ENCODE measurements at places on chromosomes 12 and 14. TPM values are rescaled to one million over a fixed set of nuclear protein-coding genes. Genes with fewer than 3 reads are reported as not detected.

DNA sequence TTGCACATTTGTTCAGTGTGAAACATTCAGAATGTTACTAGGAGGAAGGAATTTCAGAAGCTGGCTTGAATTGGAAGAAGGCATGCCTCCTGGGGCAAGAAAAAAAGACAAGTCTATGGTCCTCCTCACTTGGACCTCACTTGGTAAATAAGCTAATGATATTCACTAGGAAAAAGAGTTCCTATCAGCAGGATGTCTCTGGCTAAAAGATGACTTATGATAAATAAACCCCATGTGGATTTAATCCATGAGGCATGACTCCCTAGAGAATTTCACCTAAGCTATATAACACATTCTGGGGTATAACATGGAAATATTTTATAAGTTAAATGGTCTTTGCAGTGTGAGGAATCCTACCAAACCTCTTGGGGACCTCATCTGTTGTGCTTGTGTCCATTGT lies 199.9 kb downstream of the LRIG3 start:
- DNase-seq: no peak

GRCh38 chr14:74525361-74525851 lies 31.8 kb downstream of the ISCA2 start:
- no peak for DNase-seq

DNA sequence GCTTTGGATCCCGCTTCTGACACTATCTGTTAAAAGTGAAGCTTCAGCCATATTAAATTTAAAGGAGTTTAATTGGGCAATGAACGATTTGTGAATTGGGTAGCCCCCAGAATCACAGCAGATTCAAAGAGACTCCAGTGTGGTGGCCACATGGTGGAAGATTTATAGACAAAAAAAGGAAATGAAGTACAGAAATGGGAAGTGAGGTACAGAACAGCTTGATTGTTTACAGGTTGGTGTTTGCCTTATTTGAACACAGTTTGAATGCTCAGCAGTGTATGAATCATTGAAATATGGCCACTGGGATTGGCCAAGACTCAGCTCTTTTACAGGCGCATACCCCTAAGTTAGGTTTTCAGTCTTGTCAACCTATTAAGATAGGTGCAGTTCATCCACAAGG lies 21.9 kb downstream of the CCDC91 start:
- no peak for DNase-seq

GRCh38 chr12:80400571-80400991 lies 43.5 kb upstream of the PTPRQ start:
- no peak for DNase-seq

RIMBP2 gene
- total RNA-seq: 3.2 TPM

TRAF3 gene
- 31.0 TPM for total RNA-seq

STXBP6 gene
- 6.3 TPM for total RNA-seq

EPYC gene
- total RNA-seq: not detected

TAS2R42 gene
- total RNA-seq: not detected
